ENCODE measurements at places on chromosomes 7 and 10.

- no peak for DNase-seq
Observed at GRCh38 chr10:119474606-119475005, 67.9 kb downstream of the RGS10 start.

DNA sequence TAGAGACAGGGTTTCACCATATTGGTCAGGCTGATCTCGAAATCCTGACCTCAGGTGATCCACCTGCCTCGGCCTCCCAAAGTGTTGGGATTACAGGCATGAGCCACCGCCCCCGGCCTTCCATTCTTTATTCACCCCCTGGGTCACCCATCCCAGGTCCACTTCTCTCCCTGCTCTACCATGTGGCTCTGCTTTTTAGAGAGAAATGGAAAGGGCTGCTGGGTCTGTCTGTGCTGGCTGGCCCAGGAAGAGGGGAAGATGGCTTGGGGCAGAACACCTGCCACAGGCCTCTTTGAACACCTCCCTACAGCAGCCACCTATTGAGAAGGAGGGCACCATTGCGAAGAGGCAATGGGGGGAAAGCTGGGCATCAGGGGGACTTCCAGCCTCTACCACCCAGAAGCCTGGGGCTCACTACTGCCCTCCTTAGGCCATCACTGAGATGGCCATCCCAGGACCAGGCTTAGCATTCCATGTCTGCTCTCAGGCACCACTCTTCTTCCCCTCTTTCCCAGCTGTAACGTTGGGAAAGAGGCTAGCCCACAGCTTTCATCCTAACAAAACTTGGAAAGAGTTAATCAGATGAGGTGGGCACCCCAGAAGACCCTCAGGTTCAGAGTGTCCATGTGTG, 256.3 kb downstream of the GRID1 start:
- no peak for DNase-seq

GRCh38 chr7:122790591-122790990, 87.9 kb upstream of the RNF148 start:
- DNase-seq: no peak

GRCh38 chr7:111198255-111198654, 107.3 kb downstream of the LRRN3 start:
- no peak for DNase-seq

GRCh38 chr10:15516256-15517085, 145.4 kb upstream of the FAM171A1 start:
- DNase-seq: no peak

- no peak for DNase-seq
Observed at GRCh38 chr10:127018298-127018650, 113.0 kb downstream of the DOCK1 start.

- DNase-seq: no peak
Observed at GRCh38 chr7:104758504-104758903, 255.5 kb upstream of the KMT2E start.

DNA sequence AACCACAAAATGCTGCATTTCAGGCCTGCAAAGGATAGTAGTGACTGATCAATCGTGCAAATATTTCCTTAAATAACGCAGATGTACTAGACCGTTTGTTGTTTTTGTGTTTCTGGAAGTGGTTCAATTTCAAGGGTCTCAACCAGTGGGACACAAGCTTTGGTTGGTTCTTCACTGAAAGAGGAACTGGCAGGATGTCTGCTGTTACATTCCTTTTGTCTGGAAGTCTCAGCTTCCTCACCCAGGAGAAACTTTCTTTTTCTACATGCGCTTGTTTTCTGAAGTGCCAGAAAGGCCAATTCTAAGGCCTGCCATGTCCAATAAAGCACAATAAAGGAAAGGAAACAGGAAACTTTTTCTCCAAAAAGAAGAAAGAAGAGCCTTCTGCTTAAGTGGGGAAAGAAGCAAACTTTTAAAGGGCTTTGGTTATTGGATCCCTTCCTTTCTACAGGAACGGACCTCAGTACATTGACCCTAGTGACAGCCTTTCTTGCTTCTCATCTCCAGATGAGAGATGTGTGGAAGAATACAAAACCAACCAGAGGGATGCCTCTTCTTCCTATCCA, 4.1 kb downstream of the DKK1 start:
- no peak for DNase-seq

- DNase-seq: no peak
Observed at GRCh38 chr7:41189866-41190265, 513.0 kb downstream of the INHBA start.

DNA sequence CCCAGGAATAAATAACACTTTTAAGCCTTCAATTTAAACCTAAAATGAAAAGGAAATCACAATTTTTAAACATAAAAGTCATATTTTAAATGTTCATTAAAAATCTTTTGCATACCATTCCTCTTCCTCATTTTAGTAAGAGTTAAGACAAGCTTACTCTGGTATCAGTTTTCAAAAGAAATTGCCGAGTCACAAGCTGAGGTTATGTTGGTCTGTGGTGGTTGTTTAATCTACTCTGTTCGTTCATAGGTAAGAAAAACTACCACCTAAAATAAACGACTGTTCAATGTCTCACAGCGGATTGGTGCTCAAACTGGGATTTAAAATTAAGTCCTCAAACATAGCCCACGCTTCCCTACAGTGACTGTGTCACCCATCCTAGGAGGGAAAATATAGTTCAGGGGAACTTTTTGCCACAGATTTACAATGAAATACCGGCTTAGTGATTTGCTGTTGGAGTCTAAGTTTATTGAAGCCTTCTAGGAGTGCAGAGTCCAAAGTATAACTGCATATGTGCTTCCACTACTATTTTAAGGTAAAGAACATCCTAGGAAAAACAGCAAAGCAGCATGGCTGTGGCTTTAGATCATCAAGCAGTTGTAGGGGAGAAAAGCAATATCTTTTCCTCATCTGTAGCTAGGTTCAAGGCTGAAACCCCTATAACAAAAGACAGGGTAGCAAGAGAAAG, 61.1 kb downstream of the GNAT3 start:
- DNase-seq: no peak

DNA sequence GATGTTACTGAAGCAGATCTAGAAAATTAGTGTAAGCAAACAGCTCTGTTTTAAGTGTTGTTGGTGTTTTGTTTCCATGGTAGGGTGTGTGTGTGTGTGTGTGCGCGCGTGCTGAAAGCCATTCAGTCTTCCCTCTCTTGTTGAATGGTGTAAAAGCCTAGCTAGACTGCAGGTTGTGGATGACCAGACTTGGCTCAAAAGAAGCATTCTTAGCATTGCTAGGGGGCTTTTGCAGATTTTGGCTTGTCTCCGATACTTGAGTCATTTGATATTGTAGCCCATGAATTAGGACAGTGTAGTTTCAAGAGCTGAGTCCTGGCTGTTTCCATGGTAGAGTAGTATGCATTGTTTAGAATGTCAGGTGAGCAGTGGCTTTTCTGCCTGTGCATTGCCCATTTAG, 99.1 kb downstream of the SND1 start:
- no peak for DNase-seq

DNA sequence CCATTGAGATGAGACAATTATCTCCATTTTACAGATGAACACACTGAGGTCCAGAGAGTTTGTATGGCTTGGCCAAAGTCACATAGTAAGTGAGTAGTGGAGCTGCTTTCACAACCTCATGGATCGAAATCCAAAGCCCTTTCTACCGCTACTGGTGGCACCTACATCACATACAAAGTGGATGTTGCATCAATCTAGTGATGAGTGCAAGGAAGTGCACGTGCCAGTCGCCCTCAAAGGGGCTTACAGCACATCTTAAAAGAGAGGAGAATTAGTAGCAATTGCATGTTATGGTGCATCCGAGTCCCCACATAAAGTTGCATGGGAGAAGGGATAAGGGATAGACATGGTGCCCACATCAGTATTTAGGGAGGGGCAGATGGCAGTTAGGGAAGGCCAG, 31.0 kb upstream of the GPR26 start:
- DNase-seq: no peak

DNA sequence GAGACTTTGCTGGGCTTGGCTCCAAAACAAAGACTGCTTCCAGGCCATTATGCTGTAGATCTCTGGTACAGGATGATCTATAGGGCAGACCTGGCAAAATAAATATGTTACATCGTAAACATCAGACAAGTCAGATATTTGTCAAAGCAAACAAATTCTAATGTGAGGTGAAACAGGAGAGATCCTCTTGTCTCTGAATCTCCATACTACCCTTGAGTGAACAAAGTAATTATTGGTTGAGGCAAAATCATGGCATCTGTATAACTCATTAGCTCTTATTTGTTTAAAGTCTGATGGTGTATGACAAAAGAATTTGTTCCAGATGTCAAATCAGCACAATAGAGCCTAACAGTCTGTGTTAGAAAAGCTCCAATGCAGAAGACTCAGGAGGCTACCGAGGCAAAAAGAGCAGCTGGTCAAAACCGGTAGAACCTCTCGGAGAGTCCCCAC, 1291.5 kb downstream of the TYW1 start:
- DNase-seq: no peak

GRCh38 chr10:131146790-131147189, 164.7 kb downstream of the TCERG1L start:
- DNase-seq: no peak

- no peak for DNase-seq
Observed at GRCh38 chr10:119980956-119981750, 88.6 kb downstream of the SEC23IP start.

DNA sequence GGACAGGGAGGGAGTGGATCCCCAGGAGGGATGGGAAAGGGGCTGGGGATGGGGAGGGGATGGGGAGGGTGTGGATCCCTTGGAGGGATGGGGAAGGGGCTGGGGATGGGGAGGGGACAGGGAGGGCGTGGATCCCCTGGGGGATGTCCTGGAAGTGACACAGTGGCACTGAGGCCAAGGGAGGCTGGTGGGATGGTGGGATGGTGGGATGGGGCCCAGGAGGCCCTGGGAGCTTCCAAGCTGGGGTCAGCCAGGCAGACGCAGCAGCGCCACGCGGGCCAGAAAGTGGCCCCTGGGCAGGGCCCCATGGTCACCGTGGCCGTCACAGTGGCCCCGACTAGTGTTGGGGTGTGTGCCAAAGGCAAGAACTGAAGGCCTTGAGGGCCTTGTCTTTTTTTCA, 67.8 kb downstream of the INPP5A start:
- no peak for DNase-seq

DNA sequence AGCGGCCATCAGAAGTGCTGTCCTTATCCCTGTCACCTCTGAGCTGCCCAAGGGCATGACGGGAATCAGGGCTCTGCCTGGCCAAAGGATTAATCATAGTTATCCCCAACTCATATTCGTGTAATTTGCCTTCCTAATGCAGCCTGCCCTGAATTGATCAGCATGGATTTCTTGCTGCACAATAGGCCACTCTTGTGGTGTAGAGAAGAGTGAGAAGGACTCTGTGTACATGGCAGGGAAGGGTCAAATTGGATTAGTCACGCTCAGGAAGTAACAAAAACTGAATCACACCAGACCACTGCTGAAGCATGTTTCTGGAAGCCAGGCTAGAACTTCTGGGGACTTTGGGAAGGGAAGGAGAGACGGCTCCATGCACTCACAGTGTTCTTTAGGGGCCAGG, 227.0 kb downstream of the BUB3 start:
- DNase-seq: no peak

- no peak for DNase-seq
Observed at GRCh38 chr7:42227541-42227935, 9.5 kb downstream of the GLI3 start.

DNA sequence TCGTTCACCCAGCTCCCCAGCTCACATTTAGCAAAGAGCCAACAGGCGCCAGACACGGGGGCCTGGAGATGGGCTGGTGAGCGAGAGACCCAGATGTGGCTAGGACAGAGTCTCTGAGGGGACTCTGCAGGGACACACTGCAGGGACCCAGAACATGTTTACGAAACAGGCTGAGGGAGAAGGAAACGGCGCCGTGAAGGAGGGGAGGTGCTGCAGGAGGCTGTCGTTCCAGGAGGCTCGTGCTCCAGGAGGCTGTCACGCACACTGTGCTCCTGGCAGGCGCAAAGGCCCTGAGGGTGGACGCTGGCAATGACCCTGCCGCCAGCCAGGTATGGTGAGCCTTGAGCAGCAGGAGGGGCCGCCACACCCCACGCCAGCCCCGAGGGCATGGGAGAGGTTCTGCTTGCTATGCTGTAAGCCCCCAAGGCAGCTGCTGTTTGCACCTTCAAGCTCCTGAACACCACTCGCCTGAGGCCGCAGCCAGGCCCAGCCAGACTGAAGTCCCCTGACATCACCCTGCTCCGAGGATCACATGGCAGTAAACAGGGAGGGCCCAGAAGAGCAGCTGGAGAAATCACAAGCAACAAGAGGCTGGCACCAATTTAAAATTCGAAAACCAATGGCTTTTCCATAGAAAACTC, 27.3 kb downstream of the ADAP1 start:
- no peak for DNase-seq

GRCh38 chr10:24206334-24206733, 2.6 kb upstream of the KIAA1217 start:
- no peak for DNase-seq

DNA sequence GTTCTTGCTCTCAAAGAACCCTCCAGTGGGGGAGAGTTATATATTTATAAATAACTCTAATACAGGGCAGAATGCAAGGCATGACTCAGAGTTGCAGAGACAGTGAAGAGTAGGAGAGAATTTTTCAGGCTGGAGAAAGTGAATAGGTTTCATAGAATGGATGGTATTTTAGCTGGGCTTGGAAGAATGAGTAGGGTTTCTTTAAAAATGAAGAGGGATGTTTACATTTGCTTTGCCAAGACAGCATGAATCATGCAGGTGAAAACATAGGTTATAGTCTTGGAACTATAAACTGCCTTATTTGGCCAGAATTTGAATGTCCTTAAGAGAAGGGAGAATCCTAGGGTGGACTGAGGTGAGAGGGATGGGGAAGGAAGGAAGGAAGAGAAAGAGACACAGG, 124.8 kb downstream of the CPED1 start:
- DNase-seq: no peak

GRCh38 chr7:9181356-9181755, 747.9 kb downstream of the NXPH1 start:
- DNase-seq: no peak

- DNase-seq: no peak
Observed at GRCh38 chr10:83562381-83562780, 576.9 kb upstream of the GHITM start.

DNA sequence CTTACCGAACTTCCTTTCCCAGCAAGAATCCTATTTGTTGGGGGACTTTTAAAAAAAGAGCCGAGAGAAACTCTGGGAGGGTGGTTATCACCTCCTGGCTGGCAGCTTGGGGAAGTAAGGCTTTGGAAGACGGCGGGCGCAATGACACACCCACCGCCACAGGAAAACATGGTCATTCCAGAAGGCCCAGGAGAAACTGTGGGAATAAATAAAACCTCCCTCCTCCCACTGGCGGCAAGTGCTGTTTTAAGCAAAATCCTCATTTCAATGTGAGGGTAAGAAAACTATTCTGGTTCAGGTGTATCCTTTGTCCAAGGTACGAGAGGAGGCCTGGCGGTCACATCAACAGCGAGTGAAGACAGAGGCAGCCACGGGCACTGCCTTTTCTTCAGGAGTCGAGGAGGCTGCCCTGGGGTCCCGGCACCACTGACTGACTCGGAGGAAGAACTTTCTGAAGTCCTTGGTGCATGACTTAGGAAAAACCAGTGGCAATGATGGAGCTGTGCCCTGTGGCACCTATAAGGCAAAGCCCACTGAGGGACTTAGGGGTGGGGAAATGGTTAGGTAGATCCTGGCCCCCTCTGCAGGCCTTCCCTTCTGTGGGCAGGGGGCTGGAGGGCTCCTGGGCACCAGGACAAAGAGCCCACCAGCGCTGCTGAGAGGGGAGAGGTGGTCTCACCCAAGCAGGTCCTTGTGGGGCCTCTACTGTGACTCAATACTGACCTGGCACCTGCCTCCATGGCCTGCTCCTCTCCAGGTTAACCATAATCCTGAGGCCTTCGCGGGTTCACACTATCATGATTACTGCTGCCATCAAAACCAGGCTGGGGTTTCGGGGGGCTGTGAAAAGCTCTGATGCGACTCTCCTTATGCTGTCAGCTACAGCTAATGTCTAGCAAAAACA, 21.4 kb downstream of the DNAJB12 start:
- no peak for DNase-seq

Data from stimulated activated CD4-positive, alpha-beta T cell treated with anti-CD3 and anti-CD28 coated beads, Interleukin-1b, Interleukin-23, amount 100 ng/mL, for 4 hours (primary cell).